GM12865 (cell line): ENCODE measurements at places on chromosomes 12 and 14.

DNA sequence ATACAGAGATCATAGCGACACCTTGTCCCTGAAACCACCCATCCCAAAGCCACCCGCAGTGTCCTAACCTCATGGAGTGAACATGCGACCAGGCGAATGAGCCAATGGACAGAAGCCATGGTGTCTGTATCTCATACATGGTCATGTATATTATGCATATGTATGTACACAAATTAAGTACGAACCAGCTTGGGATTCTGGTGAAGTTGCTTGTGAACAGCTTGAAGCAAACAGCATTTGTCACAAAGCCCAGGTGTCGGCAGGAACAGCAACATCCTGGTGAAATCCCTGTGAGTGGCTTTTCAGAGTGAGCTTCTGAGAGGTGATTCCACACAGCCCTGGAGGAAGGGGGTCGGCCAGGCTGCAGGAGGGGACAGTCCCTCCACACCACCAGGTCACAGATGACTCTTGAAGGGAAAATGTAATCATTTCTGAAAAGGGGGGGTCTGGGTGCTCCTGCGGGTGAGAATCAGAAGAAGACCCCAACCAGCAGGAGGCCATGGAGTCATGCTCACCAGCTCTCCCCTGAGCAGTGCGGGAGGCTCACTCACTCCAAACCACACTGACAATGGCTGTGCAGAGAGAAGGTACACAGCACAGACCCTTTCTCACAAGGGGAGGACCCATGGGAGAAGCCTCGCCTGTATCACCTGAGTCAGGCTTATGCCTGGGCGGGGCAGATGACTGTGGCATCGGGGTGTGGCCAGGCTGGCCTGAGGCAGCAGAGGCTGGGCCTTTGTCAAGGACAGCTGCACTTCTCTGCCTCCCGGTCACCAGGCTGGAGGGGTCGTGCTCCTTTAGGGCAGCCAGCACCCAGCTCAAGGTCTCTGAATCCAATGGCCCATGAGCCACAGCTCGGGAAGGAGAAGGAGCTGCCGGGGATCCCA is 14.3 kb downstream of the CHGA start:
- DNase-seq = no peak

GRCh38 chr12:89497005-89497404 is 27.6 kb downstream of the GALNT4 start:
- no peak for DNase-seq

- DNase-seq = no peak
Observed at GRCh38 chr12:78004249-78005093, 173.8 kb downstream of the NAV3 start.

DNA sequence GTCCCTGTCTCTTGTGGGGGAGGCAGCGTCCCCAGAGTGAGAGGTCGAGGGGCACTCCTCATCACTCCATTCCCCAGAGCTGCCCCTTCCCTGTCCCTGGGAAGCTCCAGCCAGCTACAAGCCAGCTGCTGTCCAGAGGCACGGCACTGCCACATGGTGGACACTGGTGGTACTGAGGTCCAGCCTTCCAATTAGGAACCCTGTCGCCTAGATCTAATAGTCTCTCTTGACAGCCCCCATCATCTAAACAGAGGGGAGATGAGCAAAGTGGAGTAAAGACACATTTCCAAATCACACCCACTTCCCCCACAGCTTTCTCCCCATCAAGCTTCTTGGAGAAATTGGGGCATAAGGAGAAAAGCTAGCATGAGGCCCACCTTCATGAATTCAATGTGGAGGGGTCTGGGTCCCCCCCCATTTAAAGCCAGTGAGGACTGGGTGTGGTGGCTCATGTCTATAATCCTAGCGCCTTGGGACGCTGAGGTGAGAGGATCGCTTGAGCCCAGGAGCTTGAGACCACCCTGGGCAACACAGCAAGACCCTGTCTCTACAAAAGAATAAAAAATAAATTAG is 2.1 kb upstream of the INHBE start:
- peak; percentile 72 for DNase-seq

DNA sequence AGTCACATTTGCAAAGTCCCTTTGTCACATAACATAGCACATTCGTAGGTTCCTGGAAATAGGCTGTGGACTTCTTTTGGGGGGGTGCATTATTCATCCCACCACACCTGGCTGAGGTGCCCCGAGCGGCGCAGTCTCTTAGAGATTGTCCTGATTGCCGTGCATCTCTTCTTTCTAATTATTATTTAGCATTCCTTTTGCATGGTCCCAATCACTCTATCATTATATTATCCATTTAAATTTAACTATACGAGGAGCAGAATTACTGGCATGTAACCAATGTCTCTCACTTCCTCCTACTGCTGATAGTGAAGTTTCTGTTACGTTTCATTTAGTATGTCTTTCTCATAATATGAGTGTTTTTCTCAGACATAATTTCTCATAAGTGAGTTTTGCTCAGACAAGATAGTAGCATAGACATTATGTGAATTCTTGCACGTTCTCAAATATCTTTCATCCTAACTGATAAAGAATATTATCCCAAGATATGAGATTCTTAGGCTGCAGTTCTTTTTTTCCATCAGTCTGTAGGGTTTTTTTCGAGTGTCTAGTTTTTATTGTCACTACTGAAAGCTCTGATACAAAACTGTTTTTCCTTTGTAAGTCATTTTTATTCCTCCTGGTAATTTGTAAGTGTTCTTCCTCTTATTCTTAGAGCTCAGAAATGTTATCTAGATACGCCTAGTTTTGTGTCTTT is 444.3 kb downstream of the NELL2 start:
- peak; percentile 60 for DNase-seq

DNA sequence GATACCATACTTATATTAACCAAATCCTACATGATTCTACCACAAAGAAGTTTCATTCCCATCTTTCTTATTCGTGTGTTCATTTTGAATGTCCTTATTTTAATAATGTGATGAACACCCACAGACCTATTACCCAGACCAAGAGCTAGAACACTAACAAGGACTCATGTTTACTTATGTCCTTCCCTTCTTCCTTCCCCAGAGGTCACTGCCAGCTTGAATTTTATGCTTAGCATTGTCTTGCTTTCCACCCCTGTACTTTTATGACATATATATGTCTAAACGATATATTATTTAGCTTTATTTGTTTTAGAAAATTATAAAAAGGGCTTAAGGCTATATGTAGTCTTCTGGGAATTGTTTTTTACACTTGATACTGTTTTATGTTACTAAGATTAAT is 238.6 kb downstream of the LRIG3 start:
- no peak for DNase-seq

GRCh38 chr14:91058042-91058581 is 2.3 kb downstream of the RPS6KA5 start:
- no peak for DNase-seq

DNA sequence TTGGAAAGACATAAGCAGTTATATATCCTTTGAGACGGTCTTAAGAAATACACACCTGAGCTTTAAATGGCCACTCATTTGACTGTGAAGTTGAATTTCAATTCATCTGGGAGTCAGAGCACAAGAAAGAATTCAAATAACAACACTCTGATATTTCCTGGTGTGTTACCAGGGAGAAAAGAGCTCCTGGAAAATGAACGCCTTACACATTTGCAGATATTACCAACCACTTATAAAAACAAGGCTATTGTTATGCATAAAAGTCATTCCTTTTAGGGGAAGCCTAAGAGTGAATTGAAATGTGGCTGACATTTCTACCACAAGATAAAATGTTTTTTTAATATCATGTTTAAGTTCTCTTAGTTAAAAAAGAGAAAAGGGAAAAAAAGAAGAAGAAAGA is 229.2 kb upstream of the PLEKHG7 start:
- no peak for DNase-seq

DNA sequence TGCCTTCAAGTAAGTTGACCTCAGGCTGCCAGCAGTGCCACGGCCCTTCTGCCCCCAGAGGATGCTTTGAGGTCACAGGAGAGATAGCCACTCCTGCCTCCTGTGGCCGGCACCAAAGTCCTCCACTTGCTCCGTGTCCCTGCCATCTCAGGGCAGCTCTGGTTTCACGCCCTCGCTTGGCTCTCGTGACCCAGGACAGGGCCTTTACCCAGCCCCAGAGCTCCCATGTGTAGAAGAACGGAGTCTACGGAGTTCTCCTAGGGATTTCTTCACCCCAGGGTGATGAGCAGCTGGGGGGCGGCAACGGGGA is 178.1 kb downstream of the ADGRD1 start:
- no peak for DNase-seq

- DNase-seq = no peak
Observed at GRCh38 chr14:94400422-94400841, 12.0 kb upstream of the SERPINA1 start.

DNA sequence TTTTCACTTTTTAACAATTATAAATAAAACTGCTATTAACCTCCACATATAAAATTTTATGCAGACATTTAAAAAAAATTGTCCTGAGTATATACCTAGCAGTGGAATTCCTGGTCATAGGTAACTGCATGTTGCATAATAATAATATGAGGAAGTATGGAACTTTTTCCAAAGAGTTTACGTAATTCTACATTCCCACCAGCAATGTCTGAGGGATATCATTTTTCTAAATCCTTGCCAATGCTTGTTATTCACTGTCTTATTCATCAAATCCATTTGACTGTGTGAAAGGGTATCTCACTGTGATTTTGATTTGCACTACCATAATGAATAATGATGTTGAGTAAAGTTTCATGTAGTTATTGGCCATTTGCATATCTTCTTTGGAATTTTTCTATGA is 393.8 kb downstream of the LRFN5 start:
- DNase-seq = no peak

- DNase-seq = no peak
Observed at GRCh38 chr14:97361181-97361580, 564.0 kb downstream of the VRK1 start.

DNA sequence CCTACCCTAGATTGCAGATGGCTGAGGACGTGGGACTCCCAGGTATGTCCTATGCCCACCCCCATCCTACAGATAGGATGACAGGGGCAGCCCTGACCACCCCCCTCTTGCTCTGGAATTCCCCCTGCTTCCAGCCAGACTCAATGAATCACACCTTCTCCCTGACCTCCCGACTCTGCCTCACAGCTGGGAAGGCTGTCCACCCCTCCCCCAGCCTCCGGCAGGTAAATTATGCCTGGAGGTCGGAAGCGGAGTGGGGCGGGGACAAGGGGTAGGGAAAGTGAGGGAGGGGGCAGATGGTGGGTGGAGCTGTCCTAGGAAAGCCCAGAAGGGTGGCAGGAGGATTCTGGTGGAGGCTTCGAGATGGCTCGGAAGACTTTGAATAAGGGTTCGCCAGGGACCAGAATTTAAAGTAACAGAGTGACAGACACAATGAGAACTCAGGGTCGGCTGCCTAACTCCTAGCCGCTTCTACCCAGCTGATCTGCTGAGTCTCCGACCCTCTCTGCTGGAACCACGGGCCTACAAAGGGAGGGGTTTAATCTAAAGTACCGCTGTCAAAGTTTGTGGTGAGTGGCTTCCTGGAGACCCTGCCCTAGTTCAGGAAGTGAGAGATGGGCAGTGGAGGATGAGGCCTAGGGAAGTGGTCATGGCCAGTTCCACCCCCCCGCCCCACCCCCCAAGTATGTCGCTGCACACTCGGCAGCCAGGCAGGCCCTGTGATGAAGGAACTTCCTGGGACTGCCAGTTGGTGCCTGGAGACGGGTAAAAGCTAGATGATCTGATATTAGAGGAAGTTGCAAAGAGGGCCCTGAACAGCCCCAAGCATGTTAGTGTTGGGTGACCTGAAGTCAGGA is 4.2 kb downstream of the PLEKHG3 start:
- no peak for DNase-seq

GRCh38 chr12:124411281-124411878 is 116.5 kb downstream of the RFLNA start:
- DNase-seq = no peak

- peak; percentile 50 for DNase-seq
Observed at GRCh38 chr12:62006076-62006732, 254.0 kb upstream of the USP15 start.

DNA sequence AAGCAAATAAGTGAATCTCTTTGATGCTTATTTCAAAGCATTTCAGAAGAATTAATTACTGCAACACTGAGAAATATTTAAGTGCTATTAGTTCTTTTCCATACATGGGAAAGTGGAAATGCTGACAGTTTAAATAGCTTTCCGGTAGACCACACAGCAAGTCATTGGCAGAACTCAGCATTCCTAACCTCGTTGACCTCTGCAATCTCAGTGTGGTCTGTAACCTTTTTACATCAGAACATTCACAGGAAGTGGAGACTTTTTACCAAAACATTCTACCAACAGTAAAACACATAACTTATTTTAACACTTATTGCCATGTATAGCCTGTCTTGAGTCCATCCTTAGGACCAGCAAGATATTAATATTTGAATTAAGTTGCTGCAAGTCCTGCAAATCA is 249.5 kb upstream of the DCN start:
- DNase-seq = no peak

DNA sequence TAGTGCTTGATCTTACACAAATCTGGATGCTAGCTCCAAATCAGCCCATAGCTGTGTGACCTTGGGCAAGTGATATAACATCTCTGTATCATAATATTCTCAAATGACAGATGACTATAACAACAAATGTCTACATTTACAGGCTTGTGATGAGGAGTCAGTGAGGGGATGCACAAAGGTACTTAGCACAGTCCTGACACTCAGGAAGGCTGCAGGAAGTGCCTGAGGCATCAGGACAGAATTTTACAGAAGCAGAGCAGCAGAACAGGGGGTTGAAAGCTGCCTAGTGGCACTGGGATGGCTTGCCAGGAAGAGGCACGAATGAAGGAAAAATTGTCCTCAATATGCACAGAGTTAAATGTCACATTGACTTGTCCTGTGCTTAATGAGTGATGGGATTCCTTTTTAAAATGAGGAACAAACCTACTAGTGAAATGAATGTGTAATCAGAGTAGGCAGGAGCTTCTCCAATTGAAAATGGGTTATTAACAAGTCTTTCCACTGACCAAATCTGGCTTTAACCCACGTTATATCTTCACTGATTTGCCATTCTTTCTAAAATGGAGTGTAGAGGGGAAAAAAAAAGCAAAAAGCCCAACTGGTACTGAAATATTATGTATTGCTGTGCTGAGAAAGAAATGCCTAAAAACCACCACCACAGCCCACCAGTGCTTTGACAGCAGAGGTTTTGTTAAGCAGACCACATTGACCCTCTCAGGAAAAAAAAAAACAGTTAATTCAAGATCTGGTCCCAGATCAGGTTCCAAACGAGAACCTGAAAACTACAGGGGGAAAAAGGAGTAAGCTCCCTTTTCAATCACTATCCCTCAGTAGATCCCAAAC is 11.6 kb downstream of the BTG1 start:
- DNase-seq = no peak

DNA sequence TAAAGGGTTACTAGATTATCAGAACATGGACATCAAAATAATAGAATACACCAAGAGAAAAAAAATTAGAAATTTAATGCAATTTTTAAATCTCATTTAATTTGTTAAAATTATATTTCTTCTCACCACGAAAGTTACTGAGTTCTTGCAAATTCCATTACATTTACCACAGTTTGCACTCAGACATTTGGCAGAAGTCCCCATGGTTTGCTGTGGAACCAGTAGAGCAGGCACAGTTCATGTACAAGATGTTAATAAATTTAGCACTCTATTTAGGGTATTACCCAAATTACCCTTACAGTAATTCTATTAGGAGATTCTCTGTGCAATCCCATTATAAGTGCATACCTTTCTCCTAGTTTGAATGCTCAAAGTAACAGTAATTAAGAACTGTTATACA is 9.7 kb downstream of the SCN8A start:
- DNase-seq = no peak

- DNase-seq = no peak
Observed at GRCh38 chr12:43578782-43579181, 26.8 kb upstream of the ADAMTS20 start.
